Amniotic stem cell (primary cell): ENCODE measurements at places on chromosomes 1 and 21.

DNA sequence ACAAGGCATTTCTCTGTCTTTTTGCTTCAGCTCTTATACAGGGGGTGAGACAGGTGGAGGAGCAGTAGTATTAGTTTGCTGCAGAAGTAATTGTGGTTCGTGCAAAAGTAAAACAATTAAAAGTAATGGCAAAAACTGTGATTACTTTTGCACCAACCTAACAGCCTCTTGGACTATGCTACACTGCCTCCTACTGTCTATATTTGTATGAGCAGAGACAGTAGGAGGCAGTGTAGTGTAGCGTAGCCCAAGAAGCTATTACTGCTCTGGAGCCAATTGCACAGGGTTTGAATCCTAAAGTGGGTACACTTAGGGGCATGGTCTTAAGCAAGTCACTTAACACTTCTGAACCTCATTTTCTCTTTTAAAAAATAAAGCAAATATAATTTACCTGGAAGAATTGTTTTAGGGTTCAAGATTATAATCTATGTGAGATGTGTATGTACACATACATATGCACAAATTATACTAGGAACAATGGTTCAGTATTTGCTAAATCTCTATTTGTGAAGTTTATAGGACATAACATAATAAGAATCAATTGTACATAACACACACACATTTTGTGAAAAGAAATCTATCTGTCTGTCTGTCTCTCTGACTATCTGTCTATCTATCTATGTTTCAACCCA is 103.8 kb downstream of the BRINP3 start:
- no peak for DNase-seq

DNA sequence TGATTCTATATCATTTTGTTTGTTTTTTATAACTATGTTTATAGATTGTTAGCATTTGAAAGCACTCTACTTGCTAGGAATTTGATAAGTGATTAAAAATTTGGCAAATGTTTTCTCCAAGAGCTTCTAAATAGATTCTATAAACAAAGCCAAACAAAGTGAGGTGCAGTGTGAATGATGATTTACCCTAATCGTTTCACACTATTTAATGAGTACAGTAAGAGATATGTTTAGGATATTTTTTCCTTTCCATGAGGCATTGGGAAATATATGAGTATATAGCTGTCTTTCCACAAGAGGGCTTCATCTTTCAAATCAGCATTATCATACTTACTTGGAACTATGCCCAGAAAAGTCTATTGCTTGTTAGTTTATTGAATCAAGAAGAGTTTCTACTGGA is 277.0 kb upstream of the BRINP3 start:
- DNase-seq: peak; percentile 78

GRCh38 chr21:27206368-27206982 is 239.6 kb upstream of the ADAMTS5 start:
- no peak for DNase-seq

- DNase-seq: no peak
These were observed 5.5 kb upstream of the ANKRD35 start for GRCh38 chr1:145891143-145891542.

DNA sequence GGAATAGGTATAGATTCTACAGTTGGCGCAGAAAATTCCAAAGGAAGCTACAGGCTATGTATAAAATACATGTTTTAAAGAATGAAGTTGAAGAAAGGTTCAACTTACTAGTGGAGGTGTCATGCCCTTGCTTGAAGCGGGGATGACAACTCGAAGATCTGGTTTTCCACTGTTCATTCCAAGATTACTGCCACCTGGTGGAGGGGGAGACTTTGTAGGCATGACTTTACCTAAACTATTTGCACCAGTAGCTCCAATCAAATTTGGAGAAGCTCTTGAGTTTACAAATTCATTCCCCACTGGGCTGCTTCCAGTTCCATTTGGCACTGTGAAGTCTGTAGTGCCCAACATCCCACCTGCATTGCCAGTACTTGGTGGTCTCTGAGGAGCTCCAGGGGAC is 81.7 kb downstream of the AXDND1 start:
- DNase-seq: no peak

GRCh38 chr1:185559684-185560331 is 174.4 kb upstream of the HMCN1 start:
- DNase-seq: no peak

- DNase-seq: no peak
These were observed 62.7 kb downstream of the SDC3 start for GRCh38 chr1:30845904-30846290.

DNA sequence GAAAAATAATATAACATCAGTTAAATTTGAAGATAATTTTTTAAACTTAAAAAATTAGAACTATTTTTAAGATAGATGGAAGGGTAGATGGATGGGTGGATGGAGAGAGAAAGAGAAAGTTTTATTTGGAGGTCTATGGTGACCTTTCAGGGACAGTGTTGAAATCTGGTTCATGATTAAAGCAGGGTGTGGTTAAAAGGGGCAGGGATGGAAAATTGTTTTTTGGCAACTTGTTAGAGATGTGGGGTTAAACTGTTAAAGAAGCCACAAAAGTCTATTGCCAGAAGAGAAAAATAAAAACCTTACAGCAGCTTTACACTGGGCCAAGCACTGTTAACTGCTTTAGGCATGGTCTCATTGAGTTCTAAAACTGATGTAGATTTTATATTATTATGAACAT is 134.9 kb upstream of the GORAB start:
- DNase-seq: no peak

DNA sequence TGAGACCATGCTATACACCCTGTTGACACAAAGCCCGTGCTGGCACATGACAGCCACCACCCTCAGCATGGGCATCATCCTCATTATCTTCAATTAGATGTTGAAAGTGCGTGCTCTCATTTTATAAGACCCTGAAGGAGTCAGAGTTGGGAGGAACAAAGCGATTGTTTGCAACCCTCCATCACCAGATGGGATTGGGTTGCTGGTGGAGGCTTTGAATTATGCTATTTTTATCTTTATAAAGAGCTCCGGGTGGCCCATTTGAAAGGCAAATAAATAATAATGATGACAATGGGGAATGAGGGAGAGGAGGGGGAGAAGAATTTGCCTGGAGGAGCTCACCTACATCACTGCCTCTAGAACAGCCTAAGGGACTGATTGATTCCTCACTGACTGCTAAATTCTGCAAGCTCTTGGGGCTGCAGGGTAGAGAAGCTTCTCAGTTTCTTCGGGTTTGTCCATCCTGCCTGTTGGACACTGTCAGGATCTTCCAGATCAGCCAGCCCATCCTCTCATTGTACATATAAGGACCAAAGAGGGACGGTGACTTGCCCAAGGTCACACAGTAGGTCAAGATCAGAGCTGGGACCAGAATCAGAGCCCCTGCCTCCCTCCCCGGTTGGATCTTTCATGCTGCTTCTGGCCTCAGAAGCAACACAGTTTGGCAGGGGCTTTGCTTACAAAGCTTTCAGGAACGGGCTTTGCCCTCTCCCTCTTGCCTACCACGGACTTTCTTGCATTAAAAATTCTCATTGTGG is 130.9 kb upstream of the ZBTB40 start:
- no peak for DNase-seq
